Left kidney (tissue), 8 donors: ENCODE measurements at places on chromosomes 2 and 18.

GRCh38 chr2:37893327-37893726 lies 31.8 kb upstream of the RMDN2 start:
- no peak for DNase-seq

GRCh38 chr18:39434223-39434920 lies 1868.8 kb upstream of the CELF4 start:
- no peak for DNase-seq

GRCh38 chr2:7646661-7647060 lies 729.4 kb downstream of the RNF144A start:
- no peak for DNase-seq

DNA sequence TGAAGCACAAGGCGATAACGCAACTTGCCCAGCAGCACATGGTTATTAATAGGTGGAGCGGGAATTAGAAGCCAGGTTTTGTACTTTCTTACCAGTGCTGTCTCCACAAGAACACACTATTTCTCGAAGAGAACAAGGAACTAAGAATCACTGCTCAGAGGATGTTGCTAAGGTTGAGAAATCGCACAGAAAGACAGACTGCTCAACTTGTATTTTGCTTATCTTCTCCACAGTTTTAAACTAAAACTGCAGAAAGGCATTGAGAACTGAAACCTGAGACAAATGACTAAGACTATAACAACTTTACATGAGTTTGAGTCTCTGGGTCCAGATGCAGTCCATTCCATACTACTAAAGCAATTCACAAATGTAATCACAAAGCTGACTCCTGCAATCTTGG lies 6.2 kb downstream of the PRKD3 start:
- DNase-seq: no peak

DNA sequence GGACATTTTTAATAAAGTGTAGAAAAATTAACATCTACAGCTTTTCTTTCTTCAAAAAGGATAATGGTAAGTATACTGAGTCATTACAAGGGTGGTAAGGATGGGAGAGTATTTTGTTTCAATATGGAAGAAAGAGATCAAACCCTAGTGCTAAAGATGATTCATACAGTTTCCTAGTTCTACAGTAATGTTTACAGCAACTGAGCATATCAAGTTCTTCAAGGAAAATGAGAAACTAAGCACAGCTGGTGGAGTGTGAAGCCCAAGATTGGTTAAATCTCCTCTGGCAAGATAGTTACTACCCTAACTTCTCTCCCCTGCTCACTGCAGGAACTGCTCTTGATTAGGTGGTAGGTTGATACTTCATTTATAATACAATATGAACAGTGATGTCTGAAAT lies 467.5 kb downstream of the XIRP2 start:
- DNase-seq: no peak

GRCh38 chr2:189613650-189614420 lies 33.2 kb upstream of the SLC40A1 start:
- DNase-seq: no peak

DNA sequence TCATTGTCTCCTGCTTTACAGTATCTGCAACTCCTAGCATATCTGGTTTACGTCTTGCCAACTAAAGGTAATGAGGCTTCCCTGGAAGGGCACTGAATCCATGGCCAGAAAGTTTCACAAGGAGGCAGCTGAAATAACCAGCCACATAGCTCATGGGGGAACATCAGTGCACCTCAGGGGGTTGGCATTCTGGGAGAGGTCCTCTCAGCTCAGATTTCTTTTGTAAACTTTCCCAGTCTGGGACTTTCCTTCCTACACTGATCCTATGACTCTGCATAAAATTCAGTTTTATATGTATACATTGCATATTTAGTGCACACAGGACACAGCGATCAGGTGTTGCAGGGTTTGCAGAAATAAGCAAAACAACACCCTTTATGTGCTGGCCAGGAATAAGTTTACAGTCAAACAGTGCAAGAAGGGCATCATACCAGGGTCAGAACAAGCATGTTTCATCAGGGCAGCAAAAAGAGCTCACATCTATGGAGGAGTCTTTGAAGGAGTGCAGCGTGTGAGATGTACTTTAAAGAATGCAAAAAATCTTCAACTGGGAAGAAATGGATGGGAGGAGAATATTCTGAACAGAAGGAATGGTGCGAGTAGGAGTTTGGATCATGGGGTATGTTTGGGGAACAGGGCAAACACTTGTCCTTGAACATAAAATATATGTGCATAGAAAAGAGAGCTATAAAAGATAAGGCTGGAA lies 240.6 kb upstream of the RAB12 start:
- no peak for DNase-seq

DNA sequence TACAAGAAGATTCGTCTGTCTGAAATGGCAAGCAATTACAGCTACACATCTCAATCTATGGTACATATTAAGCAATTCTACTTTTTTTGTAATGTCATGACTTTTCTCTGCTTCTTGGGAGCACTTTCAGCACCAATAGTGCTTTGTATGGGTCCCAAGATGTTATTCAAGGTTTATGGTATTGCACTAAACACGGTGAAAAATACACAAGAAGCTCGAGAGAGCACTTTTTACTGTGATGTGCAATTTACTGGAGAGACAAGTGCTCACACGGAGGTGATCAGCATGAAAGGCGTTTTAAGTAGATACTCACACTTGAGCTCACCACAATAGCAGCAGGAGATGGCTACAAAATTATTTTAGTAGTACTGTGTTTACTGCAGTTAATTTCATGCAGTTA lies 783.6 kb downstream of the CBLN2 start:
- no peak for DNase-seq
